ENCODE measurements at places on chromosomes 7 and 10. TPM values are rescaled to one million over a fixed set of nuclear protein-coding genes. Genes with fewer than 3 reads are reported as not detected.

GRCh38 chr10:95391164-95391563, 100.4 kb upstream of the PDLIM1 start:
- DNase-seq = no peak

GRCh38 chr10:72010234-72010973, 46.2 kb downstream of the CHST3 start:
- no peak for DNase-seq

The RET gene
- not detected for total RNA-seq

The TCAF1 gene
- 99.4 TPM for total RNA-seq

DNA sequence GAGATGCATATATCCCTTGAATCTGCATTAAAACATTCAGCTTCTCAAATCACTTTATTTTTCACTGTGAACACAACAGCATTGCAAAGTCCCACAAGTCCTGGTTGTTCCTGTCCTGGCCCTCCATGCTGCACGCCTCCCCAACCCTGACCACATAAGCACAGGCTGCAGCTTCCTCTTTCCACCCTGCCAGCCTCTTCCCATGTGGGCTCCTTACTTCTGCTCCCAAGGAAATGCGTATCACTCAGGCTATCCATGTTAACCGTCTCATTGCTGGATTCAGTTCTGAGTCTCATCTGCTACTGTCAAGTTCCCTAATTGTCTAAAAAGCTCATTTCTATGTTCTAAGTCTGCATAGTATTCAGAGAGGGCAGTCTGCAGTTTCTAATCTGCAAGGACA, 89.7 kb upstream of the ZPBP start:
- DNase-seq = no peak

- DNase-seq = no peak
Measured at GRCh38 chr7:117803476-117803875, 69.8 kb downstream of the CTTNBP2 start.

GRCh38 chr7:17492437-17492836, 194.0 kb downstream of the AHR start:
- no peak for DNase-seq

- DNase-seq = no peak
Measured at GRCh38 chr10:47181052-47181849, 118.7 kb upstream of the GDF10 start.

Data from LHCN-M2 (cell line).